ENCODE measurements at places on chromosomes 7 and 10. TPM values are rescaled to one million over a fixed set of nuclear protein-coding genes. Genes with fewer than 3 reads are reported as not detected.

Gene NME8
- total RNA-seq = not detected

Gene COL28A1
- 0.25 TPM for total RNA-seq

Gene DGKI
- 15.3 TPM for total RNA-seq

Gene FBH1
- total RNA-seq = 62.2 TPM

Gene C7orf57
- not detected for total RNA-seq

Gene PON1
- total RNA-seq = not detected

Gene TMEM26
- total RNA-seq = 1.9 TPM

Gene TMEM273
- total RNA-seq = not detected

Gene CRHR2
- not detected for total RNA-seq

- no peaks in the 10 kb centered on the region for H3K4me1 ChIP-seq
- no peaks in the 10 kb centered on the region for H3K36me3 ChIP-seq
- H3K27me3 ChIP-seq = peaks cover 19% of the 10 kb centered on the region
- H3K4me3 ChIP-seq = no peak overlapping the region
- no peak for DNase-seq
- H3K27ac ChIP-seq = no peak overlapping the region
Measured at GRCh38 chr10:30591249-30591670, 38.3 kb downstream of the LYZL2 start.

DNA sequence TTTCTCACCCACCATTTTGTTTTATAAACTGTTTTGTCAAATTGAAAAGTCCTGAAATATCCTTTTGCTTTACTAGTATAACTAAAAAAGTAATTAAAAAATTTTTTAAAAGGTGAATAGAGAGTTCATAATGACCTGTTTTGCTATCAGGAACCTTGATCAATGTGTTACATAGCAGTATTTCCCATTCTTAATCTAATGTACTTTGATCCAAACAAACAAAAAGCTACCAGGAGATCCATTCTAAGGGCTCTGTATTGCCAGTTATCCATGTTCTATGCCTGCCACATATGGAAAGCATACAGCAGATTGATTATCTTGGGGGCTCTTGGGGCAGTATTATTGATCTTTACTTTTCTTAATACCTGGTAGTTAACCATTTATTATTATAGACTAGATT is 32.1 kb downstream of the ZMYND11 start:
- peaks cover 18% of the 10 kb centered on the region for H3K4me1 ChIP-seq
- no peak overlapping the region for H3K27ac ChIP-seq
- DNase-seq = no peak
- no peaks in the 10 kb centered on the region for H3K27me3 ChIP-seq
- no peak overlapping the region for H3K4me3 ChIP-seq

- H3K4me1 ChIP-seq = no peaks in the 10 kb centered on the region
- no peak overlapping the region for H3K4me3 ChIP-seq
- H3K27ac ChIP-seq = no peak overlapping the region
- no peaks in the 10 kb centered on the region for H3K36me3 ChIP-seq
Measured at GRCh38 chr10:86139066-86139657, 227.4 kb downstream of the GRID1 start.

GRCh38 chr10:36194276-36194675 is 552.2 kb upstream of the FZD8 start:
- H3K4me3 ChIP-seq = no peak overlapping the region
- no peak for DNase-seq
- H3K4me1 ChIP-seq = no peaks in the 10 kb centered on the region
- peaks cover 11% of the 10 kb centered on the region for H3K36me3 ChIP-seq

- no peak overlapping the region for H3K27ac ChIP-seq
- no peak for DNase-seq
- no peaks in the 10 kb centered on the region for H3K36me3 ChIP-seq
Measured at GRCh38 chr10:33136781-33137180, 178.8 kb upstream of the ITGB1 start.

- no peak overlapping the region for H3K4me3 ChIP-seq
- no peak for DNase-seq
- peaks cover 23% of the 10 kb centered on the region for H3K4me1 ChIP-seq
- peaks cover 2% of the 10 kb centered on the region for H3K36me3 ChIP-seq
- H3K27me3 ChIP-seq = no peaks in the 10 kb centered on the region
- no peak overlapping the region for H3K27ac ChIP-seq
Measured at GRCh38 chr10:114600057-114600456, 58.0 kb downstream of the ABLIM1 start.

GRCh38 chr10:84416245-84416555 is 87.8 kb downstream of the CCSER2 start:
- peaks cover 43% of the 10 kb centered on the region for H3K36me3 ChIP-seq
- peaks cover 12% of the 10 kb centered on the region for H3K4me1 ChIP-seq
- H3K4me3 ChIP-seq = no peak overlapping the region
- H3K27ac ChIP-seq = no peak overlapping the region
- H3K27me3 ChIP-seq = no peaks in the 10 kb centered on the region
- DNase-seq = no peak

- no peaks in the 10 kb centered on the region for H3K27me3 ChIP-seq
- peak overlapping the region; percentile 92 for H3K27ac ChIP-seq
- H3K4me1 ChIP-seq = peaks cover 31% of the 10 kb centered on the region
- DNase-seq = no peak
- no peaks in the 10 kb centered on the region for H3K36me3 ChIP-seq
Measured at GRCh38 chr7:32506266-32507054, 11.2 kb downstream of the AVL9 start.

- peaks cover 2% of the 10 kb centered on the region for H3K36me3 ChIP-seq
- DNase-seq = no peak
- peaks cover 13% of the 10 kb centered on the region for H3K4me1 ChIP-seq
- no peak overlapping the region for H3K4me3 ChIP-seq
- H3K27ac ChIP-seq = no peak overlapping the region
Measured at GRCh38 chr7:79182283-79182682, 271.2 kb downstream of the MAGI2 start.

GRCh38 chr7:24971333-24972165 is 8.4 kb downstream of the OSBPL3 start:
- DNase-seq = no peak
- H3K27ac ChIP-seq = peak overlapping the region; percentile 91
- H3K27me3 ChIP-seq = peaks cover 3% of the 10 kb centered on the region

- H3K4me1 ChIP-seq = peaks cover 41% of the 10 kb centered on the region
- H3K27me3 ChIP-seq = no peaks in the 10 kb centered on the region
- DNase-seq = no peak
- H3K36me3 ChIP-seq = peaks cover 23% of the 10 kb centered on the region
- peak overlapping the region; percentile 27 for H3K4me3 ChIP-seq
Measured at GRCh38 chr10:102814873-102815661, 22.1 kb downstream of the CYP17A1 start.

DNA sequence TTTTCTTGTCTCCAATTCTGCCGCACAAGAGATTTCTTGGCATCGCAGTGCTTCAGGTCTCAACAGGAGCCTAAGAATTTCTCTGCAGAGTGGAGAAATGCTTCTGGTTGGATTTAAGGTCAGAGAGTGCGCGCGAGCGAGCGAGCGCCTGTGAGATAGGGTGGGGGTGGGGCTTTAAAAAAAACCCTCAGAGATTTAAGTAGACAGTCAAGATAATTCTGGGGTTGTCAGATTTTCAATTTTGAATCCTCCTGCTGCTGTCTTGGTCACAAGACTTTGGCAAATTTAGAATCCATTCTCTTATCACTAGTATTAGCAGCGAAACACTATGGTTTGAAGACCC is 49.7 kb downstream of the CPEB3 start:
- no peaks in the 10 kb centered on the region for H3K27me3 ChIP-seq
- no peaks in the 10 kb centered on the region for H3K36me3 ChIP-seq
- peak overlapping the region; percentile 94 for H3K27ac ChIP-seq
- peaks cover 37% of the 10 kb centered on the region for H3K4me1 ChIP-seq
- H3K4me3 ChIP-seq = peak overlapping the region; percentile 83
